Stimulated activated CD4-positive, alpha-beta T cell treated with anti-CD3 and anti-CD28 coated beads, Interleukin-1b, Interleukin-23, amount 100 ng/mL, for 4 hours (primary cell): ENCODE measurements at places on chromosomes 7 and 10.

DNA sequence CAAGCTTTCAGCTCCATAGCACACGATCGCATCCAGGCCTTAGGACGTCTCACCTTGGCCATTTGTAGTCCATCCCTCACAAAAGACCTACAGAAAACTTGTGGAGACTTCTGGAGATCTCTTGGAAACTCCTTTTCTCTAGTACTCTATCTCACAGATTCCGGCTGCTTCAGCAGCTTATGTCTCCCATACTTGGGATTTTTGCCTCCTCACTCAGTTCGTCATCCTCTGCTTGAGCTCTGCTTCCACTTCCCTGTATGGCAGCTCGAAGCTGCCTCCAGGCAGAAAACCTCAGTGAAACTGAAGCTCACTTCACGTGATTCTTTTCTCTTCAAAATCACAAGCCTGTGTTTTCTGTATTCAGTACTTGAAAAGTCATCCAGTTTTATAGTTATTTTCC lies 178.7 kb upstream of the GDF10 start:
- DNase-seq = no peak

DNA sequence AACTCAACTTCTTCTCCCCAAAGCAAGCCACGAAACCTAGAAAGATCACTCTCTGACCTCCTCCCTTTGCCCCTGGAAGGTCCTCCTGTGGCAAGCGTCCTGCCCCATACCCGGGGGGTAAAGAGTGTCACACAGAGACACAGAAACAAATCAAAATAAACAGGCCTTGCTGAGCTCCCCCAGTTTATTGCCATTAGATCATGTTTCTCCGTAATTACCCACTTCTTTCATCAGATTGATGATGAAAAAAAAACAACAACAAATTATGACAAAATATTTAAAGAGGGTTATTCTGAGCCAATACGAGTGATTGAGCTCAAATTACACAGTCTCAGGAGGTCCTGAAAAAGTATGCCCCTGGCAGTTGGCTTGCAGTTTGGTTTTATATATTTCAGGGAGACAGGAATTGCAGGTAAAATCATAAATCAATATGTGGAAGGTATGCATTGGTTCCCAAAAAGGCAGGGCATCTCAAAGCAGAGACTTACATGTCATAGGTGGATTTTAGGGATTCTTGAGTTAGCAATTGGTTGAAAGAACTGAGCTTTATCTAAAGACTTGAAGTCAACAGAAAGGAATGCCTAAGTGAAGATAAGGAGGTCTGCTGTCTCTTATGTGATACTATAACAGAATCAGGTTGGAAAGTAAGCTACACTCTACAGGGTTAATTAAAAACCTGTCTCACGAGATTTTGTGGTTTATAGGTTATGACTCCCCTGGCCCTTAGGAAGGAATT lies 86.2 kb downstream of the APBB1IP start:
- no peak for DNase-seq

- no peak for DNase-seq
Measured at GRCh38 chr7:27205325-27206280, 5.7 kb upstream of the HOXA13 start.

- peak; percentile 71 for DNase-seq
Measured at GRCh38 chr7:131105799-131106680, 221.6 kb upstream of the MKLN1 start.

DNA sequence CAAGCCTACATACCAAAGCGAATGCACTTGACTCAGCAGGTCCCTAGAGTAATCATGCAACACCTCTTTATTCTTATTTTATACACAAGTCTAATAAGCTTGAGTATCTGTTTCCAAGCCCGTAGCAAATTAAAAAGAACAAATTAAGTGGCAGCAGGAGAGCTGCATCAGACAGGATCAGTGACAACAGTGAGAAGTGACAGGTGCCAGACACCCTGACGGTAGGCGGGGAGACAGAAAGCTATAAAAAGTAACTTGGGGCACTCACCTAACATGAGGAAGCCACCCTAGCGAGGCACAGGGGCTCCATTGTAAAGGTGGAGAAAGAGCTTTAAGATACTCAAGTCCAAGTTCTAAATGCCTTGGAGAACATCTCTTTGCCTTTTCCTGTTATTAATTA lies 174.2 kb downstream of the PLXNA4 start:
- DNase-seq = no peak

- DNase-seq = no peak
Measured at GRCh38 chr7:46319841-46320240, 398.8 kb upstream of the IGFBP3 start.

GRCh38 chr10:89224739-89225443 lies 17.8 kb upstream of the CH25H start:
- DNase-seq = no peak

DNA sequence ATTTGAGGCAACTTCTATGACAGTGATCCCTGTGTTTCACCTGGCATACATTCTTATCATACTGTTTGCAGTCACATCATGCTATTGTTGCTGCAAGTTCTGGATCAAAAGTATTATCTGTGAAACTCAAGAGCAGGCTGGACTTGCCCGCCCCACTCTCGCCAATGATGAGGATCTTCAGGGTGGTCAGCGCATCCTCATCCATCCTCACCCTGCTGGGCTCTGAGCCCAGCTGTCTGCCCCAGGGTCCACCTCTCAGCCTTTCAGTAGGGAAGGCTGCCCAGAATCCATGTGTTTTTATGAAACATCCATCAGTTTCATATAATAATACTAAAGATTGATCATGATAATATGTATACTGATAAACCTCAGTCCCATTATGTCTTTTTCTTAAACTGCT lies 55.4 kb upstream of the KIF5B start:
- DNase-seq = no peak

DNA sequence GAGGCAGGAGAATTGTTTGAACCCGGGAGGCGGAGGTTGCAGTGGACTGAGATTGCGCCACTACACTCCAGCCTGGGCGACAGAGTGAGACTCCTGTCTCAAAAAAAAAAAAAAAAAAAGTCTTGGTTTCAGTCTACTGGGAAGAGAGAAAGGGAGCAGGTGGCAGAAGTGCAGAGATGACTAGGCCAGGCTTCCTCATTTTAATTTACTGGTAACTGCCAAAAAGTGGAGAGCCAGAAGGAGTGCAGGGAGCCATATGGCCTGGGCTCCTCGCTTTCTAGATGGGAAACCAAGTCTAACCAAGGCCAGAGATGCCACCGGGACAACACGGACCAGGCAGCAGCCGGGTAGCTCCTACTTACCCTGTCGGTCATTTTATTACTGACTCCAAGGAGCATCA lies 12.2 kb downstream of the SEPHS1 start:
- DNase-seq = no peak

GRCh38 chr10:86600296-86600695 lies 54.1 kb upstream of the OPN4 start:
- no peak for DNase-seq

- DNase-seq = no peak
Measured at GRCh38 chr10:60809157-60809556, 30.9 kb downstream of the CDK1 start.

- no peak for DNase-seq
Measured at GRCh38 chr7:108724251-108725100, 154.8 kb downstream of the DNAJB9 start.
